ENCODE measurements at places on chromosomes 7 and 10.

- DNase-seq: no peak
Observed at GRCh38 chr7:38584443-38585210, 46.5 kb downstream of the AMPH start.

GRCh38 chr7:4856336-4857057 lies 5.3 kb downstream of the PAPOLB start:
- peak; percentile 15 for DNase-seq

- no peak for DNase-seq
Observed at GRCh38 chr7:94623820-94624219, 32.1 kb downstream of the SGCE start.

- no peak for DNase-seq
Observed at GRCh38 chr10:97019213-97019844, 166.4 kb downstream of the SLIT1 start.

DNA sequence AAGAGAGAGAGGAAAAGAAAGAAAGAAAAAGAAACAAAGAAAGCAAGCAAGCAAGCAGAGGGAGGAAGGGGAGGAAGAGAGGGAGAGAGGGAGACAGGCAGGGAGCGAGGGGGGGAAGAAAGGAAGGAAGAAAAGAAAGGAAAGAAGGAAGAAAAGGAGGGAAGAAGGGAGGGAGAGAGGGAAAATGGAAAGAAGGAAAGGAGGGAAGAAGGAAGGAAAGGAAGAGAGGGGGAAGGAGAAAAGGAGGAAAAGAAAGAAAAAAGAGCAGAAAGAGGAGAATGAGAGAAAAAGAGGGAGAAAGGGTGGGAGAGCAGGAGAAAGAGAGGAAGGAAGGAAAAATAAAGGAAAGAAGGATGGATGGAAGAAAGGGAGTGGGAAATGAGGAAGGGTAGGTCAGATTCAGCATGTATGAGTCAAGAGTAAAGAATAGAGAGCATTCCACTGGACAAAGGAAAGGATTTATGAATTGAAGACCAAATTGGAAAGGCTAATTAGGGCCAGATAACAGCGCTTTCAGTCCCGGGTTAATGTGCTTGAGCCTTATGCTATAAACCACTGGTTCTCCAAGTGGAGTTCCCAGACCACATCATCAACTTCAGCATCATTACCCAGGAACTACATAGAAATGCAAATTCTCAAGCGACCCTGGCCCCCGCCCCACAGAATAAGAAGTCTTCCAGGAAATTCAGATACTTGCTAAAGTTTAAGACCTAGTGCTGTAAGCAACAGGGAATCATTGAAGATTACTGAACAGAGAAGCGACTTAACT lies 85.1 kb downstream of the C10orf90 start:
- DNase-seq: no peak

DNA sequence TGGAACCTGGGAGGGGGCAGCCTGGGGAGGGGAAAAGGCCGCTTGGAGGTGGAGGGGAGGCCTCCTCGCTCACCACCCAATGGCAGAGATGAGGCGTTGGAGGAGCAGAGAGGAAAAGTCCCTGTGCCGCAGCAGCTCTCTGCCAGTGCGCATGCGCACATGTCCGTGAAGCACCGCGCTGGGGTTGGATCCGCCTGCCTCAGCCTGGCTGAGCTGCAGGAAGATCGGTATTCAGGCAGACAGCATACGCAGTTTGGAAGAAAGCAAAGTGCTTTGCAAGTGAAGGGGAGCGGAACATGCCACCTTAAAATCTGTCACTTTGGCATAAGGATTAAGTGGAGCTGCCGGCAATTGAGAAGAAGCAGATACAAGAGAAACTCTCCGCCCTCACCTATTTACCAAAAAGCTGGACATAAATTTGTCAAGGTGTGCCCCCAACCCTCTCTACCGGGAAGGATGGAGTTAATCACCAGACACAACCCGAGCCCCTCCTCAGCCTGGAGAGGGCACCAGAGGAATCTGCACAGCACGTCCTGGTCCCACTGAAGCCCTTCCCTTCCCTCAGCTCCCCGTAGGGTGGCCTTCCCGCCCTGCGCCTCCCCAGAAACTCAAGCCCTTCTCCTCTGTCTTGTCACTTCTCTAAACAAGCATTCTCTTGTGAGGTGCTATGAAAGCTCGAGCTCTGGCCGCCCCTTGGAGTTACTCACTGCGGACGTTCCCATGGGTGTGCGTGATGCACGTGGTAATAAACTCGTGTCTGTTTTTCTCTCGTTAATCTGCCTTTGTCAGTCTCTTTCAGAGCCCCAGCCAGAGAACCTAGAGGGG lies 32.2 kb upstream of the TMEM72 start:
- DNase-seq: no peak

DNA sequence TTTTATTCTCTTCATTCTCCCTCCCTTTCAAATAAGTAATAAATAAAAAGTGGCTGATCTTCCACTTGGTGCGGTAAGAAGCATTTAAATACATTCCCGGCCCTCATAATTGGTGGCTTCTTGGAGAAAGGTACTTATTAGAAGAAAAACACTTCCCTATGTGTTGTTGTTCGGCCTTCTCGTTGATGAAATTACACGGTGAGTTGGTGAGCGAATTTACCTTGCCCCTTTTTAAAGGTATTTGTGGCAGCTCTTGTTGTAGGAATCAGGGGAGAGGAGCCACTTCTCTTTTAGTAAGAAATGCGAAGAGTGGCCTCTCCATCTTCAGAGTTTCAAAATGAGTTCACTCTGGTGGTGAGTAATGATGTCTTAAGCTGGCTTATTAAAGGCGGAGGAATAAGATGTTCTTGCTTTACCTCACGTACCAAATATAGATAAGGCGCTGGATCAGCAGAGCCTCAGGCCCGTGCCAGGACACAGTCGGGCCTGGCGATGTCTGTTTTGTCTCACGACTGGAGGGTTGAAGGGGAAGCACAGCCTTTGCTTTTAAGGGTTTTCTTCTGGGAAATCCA lies 135.9 kb downstream of the CUX1 start:
- no peak for DNase-seq

DNA sequence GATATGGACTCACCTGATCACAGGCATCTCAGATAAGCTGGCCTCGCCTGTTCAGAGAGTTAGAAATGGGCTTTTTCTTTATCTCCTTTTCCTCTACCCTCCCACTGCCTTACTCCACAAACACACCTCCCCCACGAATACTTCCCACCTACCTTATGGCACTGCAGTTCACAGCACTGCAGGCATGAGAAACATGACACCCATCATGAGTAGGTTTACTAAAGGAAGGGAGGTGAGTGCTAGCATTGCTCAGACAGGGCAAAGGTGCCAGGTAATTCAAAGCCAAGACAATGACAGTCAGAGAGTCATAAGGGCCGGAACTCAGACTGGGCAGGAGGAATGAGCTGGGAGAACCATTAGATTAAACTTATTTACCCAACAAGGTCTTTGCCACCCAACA lies 220.6 kb downstream of the FAM107B start:
- no peak for DNase-seq

GRCh38 chr7:68730194-68730593 lies 868.1 kb upstream of the AUTS2 start:
- DNase-seq: peak; percentile 25

- DNase-seq: no peak
Observed at GRCh38 chr10:70433581-70434280, 7.8 kb downstream of the NODAL start.

- DNase-seq: no peak
Observed at GRCh38 chr10:43773736-43774135, 125.1 kb upstream of the ZNF32 start.

DNA sequence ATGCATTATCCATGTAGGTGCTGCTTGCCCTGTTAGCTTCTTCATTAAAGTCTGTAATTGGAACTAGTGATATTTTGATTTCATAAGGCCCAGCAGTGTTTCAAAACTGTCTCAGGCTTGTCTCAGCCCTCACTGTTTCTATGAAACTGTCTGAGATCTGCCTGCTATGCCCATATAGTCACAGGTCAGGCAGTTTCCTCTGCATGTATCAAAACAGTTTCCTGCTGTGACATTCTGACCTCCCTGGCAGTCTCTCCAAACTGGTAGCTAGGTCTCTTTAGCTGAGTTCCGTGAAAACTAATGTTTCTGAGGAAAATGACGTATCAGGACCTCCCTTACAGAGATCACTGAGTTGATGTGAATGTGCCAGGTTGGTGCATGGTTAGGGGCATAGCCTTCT lies 18.9 kb upstream of the SEMA3D start:
- no peak for DNase-seq

DNA sequence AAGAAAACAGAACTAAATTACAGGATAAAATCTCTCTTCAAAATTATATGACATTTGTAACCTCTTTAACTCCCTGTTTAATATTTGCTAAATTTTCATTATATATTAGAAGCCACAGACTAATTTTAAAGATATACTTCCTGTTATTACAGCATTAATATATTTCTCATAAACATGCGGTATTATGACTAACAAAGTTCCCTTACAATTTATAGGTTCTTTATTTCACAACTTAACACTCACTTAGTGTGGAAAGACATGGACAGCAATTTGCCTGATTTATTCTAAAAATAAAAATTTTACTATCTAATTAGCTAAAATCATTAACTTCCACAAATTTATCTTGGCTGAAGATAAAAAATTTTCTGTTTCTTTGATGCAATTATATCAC lies 29.0 kb downstream of the CTNNA3 start:
- no peak for DNase-seq

GRCh38 chr10:2076528-2076927 lies 339.2 kb upstream of the ADARB2 start:
- no peak for DNase-seq

DNA sequence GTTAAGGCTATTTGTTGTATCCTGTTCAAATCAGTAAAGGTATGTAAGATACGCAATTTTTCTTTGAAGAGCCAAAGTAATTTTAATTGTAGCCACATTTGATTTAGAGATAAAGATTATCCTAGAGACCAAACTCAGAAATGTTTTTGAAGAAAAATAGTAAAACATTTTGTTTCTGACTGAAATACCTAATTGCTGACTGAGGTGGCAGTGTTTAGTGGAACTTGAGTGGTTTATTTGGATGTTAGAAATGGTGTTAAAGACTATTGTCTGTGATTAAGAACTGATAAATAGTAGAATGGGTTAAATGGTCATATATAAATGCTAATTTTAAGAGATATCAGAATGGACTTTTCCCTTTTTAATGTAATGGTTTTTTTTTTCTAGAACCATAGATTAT lies 15.3 kb downstream of the EDRF1 start:
- DNase-seq: no peak

DNA sequence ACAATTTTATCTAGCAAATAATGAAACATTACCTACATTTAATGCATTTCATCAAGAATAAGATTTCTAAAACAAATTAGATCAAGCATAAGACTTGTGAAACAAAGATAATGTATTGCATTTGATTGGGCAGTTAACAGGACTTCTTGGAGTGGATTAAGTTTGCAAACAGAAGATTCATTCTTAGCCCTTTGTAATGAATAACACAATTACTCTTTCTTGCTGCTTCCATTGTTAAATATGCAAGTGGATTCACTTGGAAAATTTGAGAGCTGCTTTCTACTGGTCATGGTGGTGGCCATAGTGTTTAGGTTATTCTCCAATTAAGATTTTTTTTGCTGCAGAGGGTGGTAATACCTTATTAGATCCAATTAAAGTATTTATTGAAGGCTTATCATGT lies 6.0 kb downstream of the PPP1R9A start:
- DNase-seq: no peak

DNA sequence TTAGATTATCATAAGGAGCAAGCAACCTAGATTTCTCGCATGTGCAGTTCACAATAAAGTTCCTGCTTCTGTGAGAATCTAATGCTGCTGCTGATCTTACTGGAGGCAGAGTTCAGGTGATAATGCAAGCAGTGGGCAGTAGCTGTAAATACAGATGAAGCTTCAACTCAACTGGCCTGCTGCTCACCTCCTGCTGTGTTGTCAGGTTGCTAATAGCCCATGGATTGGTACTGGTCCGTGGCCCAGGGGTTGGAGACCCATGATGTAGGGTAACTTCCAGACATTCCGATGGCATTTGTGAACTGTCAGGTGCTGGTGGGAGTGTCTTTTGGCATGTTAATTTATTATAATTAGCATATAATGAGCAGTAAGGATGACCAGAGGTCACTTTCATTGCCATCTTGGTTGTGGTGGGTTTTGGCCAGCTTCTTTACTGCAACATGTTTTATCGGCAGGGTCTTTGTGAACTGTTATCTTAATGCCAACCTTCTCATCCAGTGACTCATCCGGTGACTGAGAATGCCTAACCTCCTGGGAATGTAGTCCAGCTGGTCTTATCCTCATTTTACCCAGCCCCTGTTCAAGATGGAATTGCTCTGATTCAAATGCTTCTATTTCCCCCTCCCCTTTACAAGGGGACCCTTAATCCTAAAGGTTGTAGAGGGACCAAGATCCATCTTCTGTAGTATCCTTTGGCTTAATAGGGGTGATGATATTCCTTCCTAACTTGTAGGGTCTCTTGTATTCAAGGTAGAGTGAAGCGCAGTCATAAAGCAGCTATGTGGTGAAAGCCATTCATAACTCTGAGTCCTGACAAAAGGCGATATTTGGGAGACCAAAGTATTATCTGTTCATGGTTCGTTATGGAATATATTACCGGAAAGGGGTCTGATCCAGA lies 165.8 kb downstream of the CCSER2 start:
- no peak for DNase-seq

DNA sequence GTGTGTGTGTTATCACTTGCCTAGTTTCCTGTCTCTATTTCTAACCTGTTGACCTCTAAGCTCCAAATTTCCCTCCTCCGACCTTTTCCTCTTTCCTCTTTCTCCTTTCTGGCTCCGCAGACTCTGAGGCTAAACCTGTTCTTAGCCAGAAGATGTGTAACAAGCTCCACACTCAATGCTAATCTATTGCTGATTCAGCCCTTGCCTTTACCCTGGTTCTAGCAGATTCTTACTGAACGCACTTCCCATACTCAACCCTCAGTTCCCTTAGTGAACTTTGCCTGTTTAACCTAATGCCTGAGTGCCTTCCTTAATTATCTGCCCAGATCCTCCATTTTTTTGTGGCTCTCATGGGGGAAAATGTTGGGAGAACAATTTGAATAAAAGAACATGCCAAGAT lies 30.0 kb upstream of the SGMS1 start:
- no peak for DNase-seq

DNA sequence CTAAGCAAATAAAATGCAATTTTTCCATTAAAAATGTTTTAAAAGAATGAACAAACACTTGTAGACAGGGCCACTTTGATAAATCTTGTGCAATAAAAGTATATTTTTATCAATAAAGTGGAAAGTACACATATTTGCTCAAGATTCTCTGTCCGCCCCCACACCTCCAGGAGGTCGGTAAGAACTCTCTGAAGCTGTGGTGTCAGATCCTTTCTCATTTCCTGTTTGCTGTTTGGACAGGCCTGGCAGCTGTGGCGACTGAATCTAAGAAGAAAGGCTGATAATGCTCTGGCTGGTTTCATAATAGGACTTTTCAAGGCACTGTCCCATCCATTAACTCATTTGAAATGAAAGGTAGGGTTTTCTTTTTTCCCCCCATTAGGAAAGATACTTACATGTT lies 15.3 kb upstream of the ASB4 start:
- DNase-seq: peak; percentile 66
